ENCODE measurements at places on chromosomes 4 and X. TPM values are rescaled to one million over a fixed set of nuclear protein-coding genes. Genes with fewer than 3 reads are reported as not detected.

Gene ITM2A
- total RNA-seq: 0.93 TPM

Gene USP17L26
- total RNA-seq: not detected

Gene SSX4B
- total RNA-seq: not detected

DNA sequence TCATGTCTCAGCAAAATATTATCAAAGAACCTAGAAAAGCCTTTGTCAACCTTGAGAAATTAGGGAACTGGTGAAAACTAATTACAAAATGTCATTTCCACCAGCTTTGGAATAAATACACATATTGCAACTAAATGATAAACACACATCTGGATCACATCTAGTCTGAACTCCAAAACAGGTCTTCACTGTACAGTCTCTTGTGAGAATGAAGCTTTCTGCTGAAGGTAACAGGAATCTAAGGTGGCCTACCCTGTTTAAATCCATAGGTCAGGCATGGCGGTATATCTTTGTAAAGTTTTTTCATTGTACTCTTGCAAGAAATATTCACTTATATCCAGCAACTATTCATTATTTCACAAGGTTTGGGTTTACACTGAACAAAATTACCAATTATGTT lies 1.7 kb downstream of the SH3D19 start:
- peaks cover 3% of the 10 kb centered on the region for H3K36me3 ChIP-seq
- H3K27me3 ChIP-seq: no peaks in the 10 kb centered on the region
- peak overlapping the region; percentile 90 for H3K4me3 ChIP-seq

DNA sequence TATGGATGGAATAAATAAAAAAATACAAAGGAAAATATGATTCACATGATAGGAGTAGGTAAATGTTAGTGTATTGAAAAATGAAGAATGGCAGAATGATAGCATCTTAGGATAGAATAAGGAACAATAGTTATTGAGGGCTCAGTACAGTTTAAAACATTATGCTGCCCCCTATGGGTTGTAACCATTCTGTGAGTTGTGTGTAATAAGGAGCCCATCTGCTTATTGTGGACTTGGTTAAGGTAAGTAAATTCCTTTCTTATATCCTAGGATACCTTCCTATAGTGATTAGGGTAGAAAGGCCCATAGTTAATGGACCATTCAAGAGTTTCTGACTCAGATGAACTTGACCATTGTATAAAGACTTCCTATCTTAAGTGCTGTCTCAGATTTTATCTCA lies 195.8 kb downstream of the PDHA2 start:
- H3K4me1 ChIP-seq: no peaks in the 10 kb centered on the region
- no peaks in the 10 kb centered on the region for H3K27me3 ChIP-seq
- no peak overlapping the region for H3K27ac ChIP-seq
- no peak overlapping the region for H3K4me3 ChIP-seq
